Esophagus squamous epithelium (tissue), 5 donors: ENCODE measurements at places on chromosomes 7 and 10.

GRCh38 chr10:93757801-93758507 is at the start of gene LGI1:
Gene LGI1 (plus strand): TSS chr10:93757936. CDS start chr10:93758145, 209 bp downstream.
- no peak for DNase-seq

- DNase-seq: no peak
These were observed 2.4 kb downstream of the H2AZ2 start for GRCh38 chr7:44845451-44845850.

DNA sequence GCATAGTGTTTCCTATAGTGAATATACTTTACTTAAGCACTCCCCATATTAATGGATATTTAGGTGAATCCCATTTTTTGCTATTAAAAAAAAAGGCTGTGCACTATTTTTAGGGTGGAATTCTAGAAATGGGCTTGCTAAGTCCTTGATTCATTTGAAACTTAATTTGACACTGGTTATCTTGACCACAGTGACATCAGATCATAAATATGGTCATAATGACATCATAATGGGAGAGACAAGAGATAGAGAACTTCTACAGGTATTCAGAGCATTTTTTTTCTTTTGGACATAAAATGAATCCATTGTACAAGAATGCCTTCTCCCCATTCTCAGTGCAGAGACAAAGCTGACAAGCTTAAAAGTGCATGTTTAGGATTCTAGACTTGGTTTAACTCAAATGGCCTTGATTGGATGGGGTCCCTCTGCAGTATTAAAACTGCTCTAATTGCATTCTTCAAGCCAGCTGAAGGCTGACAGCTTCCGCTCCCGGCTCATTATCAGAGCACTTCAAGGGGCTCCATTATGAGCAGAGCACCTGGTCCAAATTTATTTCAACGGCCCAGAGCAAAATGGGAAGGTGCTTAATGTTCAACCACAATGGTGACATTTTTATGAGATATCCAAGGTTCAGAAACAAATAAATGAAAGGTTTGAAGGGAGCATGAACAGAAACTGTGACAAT is 104.8 kb downstream of the JAZF1 start:
- DNase-seq: no peak

GRCh38 chr10:132163278-132163765 is 23.4 kb upstream of the DPYSL4 start:
- no peak for DNase-seq

GRCh38 chr10:1130995-1131790 is 75.0 kb downstream of the WDR37 start:
- no peak for DNase-seq

- DNase-seq: no peak
These were observed 5.7 kb downstream of the UPK3B start for GRCh38 chr7:76515999-76516443.

DNA sequence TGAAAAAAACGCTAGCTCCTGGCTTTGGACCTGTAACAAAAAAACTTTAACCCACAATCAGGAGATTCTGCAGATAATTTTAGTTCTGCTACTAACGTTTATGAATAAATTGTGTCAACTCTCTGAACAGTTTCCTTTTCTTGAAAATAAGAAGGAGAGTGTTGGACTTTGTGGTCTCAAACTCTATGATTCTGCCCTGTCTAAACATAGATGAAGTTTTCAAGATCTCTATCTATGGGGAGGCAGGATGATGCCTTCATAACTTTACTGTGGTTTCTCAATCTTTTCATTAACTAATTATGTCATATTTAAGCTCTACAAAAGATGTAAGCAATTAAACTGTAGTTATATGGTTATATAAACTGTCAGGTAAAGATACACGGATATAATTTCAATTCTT is 162.0 kb downstream of the REEP3 start:
- no peak for DNase-seq

DNA sequence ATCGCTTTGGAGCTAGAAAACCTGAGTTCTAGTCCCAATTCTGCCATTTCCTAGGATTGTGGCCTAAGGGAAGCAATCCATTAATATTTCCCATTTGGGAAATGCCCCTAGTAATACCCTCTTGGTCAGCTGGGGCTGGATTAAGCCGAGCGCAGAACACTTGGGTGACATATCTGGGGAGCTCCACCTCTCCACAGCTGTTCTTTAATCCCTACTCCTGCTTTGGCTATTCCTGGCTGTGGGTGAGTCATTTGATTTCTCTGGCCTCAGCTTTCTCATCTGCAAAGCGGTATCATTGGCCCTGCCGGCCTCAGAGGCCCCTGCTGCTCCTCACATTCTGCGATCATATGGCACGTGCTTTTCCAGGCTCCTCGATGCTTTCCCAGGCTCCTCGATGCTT is 108.3 kb downstream of the BUB3 start:
- DNase-seq: no peak

DNA sequence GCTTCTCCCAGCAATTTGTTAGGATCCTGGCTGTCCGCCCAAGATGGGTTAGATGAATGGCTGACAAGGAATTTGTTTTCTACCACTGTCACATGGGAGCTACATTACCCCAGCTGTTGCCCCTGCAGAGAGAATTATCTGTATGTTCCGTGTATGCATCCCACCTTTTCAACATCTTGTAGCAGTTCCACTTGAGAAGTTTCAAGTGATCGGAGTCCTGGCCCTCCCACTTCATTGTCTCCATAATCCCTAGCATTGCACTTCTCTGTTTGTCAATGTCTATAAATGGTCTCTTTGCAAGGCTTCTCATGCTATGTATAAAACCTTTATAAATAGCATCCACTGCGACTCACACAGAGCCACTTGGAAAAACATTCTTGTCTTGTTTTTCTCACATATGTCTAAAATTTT is 972.5 kb downstream of the CNTNAP2 start:
- no peak for DNase-seq

GRCh38 chr10:115982076-115982475 is 290.9 kb downstream of the GFRA1 start:
- no peak for DNase-seq

GRCh38 chr7:7100432-7100849 is 81.9 kb upstream of the C1GALT1 start:
- no peak for DNase-seq

DNA sequence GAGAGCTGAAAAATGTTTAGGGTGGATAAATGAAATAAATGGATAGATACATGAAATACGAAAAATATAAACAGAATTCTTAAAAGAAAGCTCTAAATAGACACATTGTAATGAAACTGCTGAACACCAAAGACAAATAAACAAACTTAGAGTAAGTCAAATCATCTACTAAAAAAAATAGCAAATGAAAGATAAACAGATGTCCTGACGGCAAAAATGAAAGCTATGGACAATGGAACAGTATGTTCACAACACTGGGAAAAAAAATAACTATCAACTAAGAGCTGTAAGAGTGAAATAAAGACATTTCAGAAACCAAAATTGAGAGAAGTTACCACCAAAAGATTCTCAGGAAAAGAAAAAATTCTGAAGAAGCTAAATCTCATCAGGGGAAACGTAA is 106.1 kb downstream of the SGMS1 start:
- no peak for DNase-seq

DNA sequence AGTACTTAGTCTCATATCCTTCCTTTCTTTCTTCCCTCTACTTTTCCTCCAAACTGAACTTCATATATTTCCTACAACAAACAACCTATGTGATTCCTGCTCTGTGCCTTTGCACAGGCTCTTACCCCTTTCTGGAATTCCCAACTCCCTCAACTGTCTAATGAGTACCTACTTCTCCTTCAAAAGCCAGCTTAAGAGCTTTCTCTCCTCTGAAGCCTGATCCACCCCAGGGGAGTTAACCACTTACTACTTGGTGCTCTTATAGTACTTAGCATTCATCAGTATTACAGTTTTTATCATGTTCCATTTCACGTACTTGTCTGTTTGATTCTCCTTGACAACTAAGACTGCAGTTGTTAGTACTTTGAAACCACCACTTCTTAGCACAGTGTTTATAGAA is 246.1 kb downstream of the LRRTM3 start:
- no peak for DNase-seq

DNA sequence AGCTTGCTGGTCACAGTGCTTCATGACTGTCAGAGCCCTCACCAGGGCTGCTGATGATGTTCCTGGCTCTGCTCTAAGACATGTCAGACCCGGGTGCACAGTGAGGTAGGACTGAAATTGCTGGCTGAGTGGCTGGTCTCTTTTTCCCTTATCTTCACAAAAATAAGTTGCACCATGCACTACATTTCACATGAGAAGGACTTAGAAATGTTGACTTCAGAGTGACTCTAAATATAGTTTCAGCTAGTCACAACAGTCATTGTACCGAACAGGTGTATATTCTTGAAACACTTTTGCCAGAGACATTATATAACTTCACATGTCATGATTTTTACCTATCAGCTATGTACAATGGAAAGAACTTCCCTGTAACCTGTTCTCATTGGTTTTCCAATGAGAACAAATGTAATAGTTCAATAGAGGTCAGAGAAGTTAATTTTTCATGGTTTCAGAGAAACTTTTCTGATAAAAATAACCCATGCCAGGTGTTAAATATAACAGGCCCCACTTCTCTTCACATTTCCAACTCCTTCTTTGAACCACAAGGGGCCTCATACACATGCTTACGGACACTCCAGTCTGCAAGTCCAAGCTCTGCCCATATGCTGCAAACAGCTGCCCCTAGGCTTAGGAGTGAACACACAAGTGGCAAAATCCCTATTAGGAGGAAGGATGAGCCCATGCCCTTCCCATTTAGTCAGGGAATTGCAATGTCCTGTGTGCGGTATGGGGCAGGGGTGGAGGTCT is 115.6 kb downstream of the CDK6 start:
- no peak for DNase-seq

DNA sequence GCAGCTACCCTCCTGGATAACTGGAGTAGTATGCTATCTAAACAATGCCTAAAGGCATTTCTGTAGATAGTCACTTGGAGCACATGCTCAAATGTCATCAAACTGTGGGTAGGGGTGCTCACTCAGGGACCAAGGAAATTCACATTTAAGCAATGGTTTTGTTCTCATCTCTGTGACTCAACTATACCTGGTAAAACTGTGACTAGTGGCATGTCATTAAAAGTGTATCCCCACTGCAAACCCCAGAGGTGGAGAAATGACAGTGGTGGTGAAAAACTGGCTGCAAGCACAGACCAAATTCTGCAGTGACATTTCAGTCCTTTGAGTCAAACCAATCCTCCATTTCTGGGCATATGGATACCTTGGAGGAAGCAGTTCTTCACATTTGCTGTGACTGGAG is 134.2 kb upstream of the EFCAB10 start:
- DNase-seq: no peak

GRCh38 chr10:12337453-12338372 is 11.6 kb upstream of the CAMK1D start:
- no peak for DNase-seq

DNA sequence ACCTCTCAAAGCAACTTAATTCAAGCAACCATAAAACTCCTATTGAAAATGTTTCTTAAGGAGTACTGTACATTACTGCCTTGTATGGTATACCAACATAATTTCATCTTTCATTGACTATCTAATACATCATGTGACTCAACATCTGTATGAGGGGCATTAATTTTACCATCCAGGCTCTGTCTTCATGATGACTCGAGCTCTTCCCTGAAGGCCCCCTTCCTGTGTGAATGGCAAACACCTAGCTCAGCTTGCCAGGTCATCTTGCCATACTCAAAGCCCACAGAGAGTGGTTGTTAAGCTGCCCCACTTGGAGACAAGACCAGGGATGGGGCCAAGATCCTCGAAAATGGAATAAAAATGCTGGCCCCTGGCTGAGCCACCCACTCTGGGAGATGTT is 82.4 kb downstream of the SGMS1 start:
- DNase-seq: no peak

GRCh38 chr7:82312646-82313045 is 130.9 kb downstream of the CACNA2D1 start:
- DNase-seq: no peak

DNA sequence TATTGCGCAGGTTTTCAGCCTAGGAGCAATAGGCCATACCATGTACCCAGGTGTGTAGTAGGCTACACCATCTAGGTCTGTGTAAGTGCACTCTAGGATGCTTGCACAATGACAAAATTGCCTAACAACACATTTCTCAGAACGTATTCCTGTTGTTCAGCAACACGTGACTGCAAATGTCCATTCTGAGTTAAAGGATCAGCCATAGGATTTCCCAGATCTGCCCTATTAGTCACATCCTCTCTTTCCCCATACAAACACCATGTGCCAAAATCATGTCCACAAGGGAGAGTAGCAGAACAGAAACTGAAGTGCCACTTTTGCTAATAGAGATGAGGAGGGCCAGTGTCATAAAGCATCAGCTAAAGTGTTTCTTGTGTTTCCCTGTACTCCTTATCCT is 42.6 kb upstream of the AMPH start:
- no peak for DNase-seq

DNA sequence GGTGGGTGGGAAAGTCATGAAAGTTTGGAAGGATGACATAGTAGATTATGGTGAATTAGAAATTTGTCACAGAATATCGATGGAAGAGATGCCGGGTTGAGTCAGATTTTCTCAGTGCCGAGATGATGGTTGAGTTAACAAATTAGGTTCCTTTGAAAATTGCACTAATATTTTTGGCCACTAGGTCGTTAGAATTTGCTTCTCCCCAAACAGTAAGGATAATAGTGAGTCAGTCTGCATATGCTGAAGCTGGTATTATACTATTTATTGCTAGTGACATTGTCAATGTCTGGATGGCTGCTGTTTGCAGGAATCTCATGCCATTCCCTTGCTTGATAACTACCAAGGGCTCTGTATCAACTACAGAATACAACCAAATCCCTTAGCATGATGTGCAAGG is 37.7 kb upstream of the MINDY3 start:
- DNase-seq: no peak

DNA sequence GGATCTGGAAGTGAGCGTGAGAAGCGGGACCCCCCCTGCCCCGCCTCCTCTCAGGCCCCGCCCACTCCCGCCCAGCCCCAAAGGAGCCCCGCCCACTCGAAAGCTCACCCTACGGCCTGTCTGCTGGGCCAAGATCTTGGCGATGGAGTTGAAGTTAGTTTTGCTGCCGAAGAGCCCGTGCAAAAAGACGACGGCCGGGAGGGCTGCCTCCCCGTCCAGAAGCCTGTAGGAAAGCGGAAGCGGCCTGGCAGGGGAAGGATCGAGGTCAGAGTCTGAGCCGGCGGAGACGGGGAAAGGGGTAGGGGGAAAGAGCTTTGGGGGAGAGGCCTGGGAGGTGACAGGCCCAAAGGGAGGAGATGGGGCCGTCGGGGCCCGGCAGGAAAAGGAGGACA is 386 bp downstream of the ABHD11 start:
- DNase-seq: no peak
